SK-N-DZ (cell line): ENCODE measurements at places on chromosomes 13 and 19.

DNA sequence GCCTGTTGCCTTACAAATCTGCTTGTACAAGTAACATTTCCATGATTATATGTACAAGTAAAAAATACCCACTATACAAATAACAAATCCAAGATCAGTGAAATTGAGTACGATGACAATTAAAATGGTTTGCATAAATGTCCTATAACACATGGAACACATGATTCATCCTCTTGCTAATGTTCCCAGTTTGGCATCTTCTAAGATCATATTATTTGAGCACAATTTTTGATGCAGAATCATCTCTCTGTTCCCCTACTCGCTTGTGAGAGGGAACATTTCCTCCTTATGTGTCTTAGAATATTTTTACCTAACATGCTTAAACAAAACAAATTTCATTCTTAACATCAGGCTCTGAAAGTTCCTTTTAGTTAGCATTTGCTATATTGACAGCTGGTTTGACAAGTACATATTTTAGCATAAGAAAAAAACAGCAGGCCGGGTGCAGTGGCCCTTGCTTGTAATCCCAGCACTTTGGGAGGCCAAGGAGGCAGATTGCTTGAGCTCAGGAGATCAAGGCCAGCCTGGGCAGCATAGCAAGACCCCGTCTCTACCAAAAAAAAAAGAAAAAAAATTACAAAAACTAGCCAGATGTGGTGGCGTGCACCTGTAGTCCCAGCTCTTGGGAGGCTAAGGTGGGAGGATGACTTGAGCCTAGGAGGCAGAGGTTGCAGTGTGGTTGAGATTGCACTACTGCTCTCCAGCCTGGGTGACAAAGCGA lies 14.2 kb downstream of the ZNF331 start:
- DNase-seq, result no peak

DNA sequence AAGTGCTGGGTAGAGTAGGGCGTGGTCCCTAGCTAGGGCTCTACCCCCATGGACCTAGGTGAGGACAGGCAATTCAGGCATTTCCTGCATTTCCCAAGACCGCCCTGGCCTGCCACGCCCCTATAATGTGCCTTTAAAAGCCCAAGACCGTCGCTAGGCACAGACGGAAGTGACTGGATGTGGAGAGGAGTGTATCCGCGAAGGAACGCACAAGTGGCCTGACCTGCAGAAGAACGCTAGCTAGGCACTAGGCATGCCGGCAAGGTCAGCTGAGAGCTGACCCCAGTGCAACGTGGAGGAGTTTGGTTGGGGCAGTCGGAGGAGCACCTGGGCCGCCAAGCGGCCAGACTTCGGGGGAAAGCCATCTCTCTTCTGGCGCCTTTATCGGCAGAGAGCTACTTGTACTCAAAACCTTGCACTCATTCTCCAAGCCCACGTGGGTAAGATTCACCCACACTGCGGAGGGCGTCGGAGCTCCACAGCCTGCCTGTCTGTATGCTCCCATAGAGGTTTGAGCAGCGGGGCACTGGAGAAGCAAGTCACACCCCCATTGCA lies 370.0 kb downstream of the FGF9 start:
- no peak for DNase-seq

DNA sequence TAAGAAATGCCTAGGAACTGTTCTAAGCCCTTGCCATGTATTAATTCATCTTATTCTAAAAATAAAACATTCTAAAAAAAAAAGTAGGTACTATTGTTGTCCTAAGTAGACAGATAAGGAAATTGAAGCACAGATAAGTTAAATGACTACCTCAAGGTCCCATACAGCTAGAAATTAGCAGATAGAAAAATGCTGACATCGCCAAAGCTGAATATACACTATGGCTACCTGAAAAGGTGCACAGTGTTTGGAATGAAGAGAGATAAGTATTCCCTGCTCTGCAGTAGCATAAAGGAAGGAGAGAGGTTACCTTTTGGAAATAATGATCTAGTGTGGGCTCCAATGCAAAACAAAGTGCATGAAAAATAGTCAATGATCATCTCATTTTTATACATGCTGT lies 65.3 kb downstream of the DCT start:
- no peak for DNase-seq

DNA sequence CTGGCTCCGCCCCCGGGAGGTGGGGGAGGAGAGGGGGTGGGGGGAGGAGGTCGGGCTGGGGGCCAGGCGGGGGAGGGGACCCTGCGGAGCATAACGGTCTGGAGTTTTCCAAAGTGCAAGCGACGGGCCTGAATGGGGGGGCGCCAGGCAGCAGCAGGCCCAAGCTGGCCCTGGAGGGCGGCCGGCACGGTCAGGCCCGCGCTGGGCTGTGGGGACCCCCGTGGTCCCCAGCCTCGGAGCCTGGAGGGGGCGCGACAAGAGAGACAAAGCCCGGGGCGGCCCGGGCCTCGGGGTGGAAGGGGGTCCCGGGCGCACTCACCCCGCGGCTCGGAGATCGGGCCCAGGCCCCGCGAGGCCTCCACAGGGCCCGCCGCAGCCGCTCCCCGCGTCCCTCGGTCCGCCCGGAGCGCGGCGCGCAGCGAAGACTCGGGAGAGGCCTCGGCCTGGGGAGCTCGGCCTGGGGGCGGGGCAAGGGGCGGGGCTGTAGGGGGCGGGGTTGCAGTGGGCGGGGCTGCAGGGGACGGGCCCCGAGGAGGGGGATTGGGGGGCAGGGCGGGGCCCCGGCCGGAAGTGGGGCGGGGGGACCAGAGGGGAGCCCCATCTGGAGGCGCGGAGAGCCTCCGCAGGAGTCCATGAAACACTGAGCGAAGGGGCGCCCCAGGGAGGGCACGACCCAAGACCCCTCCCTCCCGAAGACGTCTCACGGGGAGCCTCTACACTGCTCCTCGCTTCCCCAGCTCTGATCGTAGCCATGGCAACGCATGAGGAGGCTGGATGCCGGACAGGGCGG lies 47.6 kb downstream of the PTPRS start:
- DNase-seq, result peak; percentile 80

DNA sequence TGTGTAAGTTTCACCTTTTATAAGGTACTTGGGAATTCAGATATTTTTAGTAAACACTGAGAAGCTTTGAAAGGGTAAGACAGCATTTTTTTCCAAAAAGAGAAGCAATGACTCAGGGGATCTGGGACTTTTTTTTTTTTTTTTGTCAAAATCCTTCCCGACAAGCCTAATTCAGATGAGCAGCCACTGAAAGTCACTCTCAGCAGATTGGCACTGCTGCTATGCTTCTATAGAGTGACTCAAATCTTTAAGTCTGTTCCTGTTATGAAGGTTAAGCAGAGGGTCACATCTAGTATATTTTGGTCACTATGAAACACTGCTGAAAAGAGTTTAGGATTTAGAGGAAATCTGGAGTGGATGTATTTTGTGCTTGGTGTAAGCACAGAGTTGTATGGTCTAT lies 571.1 kb downstream of the MYO16 start:
- no peak for DNase-seq

GRCh38 chr13:43432958-43433357 lies 353.8 kb downstream of the ENOX1 start:
- no peak for DNase-seq

GRCh38 chr13:75137911-75138571 lies 343.9 kb downstream of the TBC1D4 start:
- DNase-seq, result no peak

- DNase-seq, result no peak
Measured at GRCh38 chr13:113638806-113639205, 19.2 kb downstream of the ATP4B start.

- peak; percentile 29 for DNase-seq
Measured at GRCh38 chr19:6739883-6740588, 556 bp downstream of the TRIP10 start.

DNA sequence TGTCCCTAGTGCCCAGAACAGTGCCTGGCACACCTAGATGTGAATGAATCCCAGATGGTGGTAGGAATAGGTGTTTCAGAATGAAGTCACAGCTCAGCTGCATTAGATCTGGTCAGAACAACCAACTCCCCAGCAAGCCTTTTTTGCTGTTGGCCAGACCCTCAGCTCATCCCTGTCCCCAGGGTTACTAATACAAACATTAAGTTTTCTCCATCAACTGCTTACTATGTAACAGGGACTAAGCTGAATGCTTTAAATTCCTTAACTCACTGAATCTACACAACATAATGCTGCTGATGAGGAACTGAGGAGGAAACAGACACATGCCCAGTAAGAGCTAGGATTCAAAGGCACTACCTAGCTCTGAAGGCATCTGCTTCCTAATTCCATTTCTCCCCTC lies 18.8 kb downstream of the SMG9 start:
- DNase-seq, result no peak

GRCh38 chr13:77810430-77810829 lies 108.2 kb downstream of the EDNRB start:
- DNase-seq, result peak; percentile 29

DNA sequence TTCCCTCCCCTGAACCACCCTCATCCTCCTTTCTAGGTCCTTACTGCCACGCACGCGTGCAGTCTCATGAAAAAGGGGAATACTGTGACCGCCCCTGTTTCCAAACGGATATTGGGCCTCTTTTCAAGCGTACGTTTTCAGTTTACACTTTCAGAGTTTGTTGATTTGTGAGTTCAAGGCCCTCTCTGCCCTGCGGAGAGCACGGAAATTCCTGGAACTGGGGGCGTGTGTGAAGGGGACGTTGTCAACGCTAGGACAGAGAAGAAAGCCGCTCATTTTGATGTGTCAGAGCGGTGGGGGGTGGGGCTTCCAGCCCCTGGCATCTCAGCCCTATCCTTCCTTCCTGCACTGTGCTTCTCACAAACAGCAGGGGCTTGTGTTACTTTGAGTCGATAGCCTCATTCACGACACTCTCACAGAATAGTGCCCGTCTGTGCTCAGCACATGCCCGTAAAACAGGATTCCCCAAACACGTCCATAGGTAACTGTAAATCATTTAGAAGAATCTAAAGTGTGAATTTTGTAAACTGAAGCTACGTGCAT lies 137.6 kb upstream of the PEG3 start:
- DNase-seq, result no peak

DNA sequence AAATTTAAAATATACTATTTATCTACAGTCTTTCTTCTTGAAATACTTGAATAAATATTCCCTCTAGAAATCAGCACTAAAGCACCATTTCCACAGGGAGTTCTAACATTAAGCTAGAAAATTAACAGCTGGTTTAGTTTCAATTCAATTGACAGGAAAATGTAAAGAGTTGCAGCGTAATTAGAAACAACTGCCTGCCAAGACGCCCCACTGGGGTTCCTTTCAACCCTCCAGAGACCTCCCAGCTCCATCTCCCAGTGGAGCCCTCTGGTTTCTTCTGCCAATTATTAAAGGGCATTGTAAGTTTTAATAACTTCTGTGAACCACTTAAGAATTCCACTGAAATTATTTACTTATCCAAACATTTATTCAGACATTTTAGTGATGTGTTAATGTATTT lies 4.2 kb downstream of the GJA3 start:
- DNase-seq, result no peak

- no peak for DNase-seq
Measured at GRCh38 chr13:41137951-41138350, 5.3 kb upstream of the KBTBD6 start.

GRCh38 chr13:72004784-72005374 lies 137.9 kb upstream of the DACH1 start:
- no peak for DNase-seq

- DNase-seq, result no peak
Measured at GRCh38 chr13:111267205-111267604, 53.2 kb upstream of the TEX29 start.

- no peak for DNase-seq
Measured at GRCh38 chr19:19652482-19653295, 9.2 kb upstream of the GMIP start.

DNA sequence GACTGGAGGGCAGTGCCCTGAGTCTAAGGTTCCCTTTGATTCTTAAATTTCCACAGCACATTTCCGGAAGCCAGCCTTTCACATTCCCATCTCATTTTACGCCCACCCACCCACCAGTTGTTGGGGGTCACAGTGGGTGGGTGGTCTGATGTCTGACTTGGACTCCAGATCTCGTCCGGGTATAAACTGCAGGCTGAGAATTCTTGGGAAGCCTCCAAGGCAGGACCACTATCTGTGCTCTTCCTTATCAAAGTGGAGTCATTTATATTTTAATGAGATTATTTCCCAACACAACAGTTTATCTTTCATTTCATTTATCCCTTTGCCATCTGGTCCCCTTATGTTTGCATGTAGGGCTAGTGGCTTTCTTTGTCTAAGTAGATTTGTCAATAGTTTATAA lies 3.6 kb upstream of the FAM124A start:
- no peak for DNase-seq

GRCh38 chr19:13189600-13189999 lies 39.4 kb downstream of the IER2 start:
- no peak for DNase-seq

DNA sequence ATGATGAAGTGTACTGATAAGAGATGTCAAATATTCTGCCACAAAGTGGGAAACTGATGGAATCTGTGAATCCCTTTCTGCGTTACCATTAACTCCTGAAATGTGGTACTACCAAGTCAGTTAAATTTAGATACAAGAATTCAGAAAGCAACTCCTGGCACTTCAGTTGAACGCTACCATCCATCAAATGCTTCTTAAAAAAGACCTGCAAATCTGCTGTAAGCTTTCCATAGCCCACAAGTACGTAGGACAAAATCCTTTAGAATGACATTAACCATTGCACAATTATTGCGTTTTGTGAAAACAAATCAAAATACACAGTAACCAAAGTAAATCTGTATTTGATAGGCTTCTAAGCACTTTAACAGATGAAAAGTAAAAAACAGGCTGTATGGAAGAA lies 5.4 kb downstream of the SMAD9 start:
- no peak for DNase-seq

GRCh38 chr13:70125693-70126092 lies 17.4 kb upstream of the KLHL1 start:
- DNase-seq, result no peak

DNA sequence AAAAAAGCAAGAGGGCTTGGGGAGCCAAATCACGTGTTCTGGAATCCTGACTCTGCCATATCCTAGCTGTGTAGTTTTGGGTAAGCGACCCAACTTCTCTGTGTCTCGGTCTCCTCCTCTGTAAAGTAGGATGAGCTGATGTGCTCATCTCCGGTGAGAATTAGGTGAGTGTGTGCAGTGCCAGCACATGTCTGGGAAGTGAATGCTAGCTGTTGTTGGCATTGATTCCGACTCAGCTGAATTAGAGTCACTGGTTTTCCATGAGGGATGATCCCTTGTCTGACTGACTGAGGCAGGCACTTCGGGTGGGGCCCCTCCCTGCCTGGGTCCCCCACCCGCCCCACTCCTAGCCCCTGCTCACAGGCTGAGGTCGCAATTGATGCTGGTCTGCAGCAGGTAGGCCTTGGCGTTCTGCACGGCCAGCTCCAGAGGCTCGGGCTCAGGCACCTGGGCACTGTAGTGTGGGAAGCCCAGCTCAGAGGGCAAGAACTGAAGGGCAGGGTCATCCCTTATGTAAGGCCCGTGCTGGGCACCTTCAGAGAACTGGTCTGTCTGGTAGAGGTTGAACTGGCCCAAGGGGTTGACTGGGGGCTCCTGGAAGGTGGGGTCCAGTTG lies 835 bp downstream of the RSPH6A start:
- DNase-seq, result no peak

- DNase-seq, result no peak
Measured at GRCh38 chr13:25179011-25179410, 6.9 kb upstream of the AMER2 start.
